Spleen (tissue), 13 donors: ENCODE measurements at places on chromosomes 1 and 21.
A peak's percentile ranks its signal among the peaks of the same experiment; 100 is the strongest.

DNA sequence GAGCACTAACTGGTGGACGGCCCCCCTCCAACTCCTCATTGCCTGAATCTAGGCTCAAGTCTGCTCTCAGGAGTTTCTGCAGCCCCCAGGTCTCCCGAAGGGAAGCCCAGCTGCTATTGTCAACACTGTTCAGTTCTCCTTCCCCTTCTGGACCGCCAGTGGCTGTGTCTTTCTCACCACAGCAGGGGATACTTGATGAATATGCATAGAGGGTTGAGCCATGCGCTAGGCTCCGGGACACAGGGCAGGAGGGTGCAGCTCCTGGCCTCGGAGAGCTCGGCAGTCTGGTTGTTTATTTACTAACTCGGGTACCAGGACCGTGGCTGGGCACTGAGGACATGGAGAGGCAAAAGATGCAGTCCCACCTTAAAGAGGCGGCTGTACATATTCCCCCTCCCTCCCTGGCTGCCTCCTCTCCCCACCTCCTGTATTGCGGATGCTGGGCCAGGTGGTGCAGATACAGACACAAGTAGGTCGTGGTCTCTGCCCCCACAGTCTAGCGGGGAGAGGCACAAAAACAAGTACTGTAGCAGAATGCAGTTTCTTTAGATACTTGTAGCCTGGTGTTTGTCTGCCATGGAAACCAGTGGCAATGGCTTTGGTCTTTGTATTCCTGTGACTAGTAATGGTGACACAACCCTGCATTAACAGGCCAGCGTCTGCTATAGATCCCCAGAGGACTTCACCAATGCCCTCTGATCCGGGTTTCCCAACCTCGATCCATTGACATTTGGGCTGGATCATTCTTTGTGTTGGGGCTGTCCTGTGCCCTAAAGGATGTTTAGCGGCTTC lies 26.2 kb downstream of the ARHGEF10L start:
- DNase-seq = no peak

GRCh38 chr1:64983110-64983509 lies 16.8 kb upstream of the JAK1 start:
- DNase-seq = no peak

- no peak for DNase-seq
Measured at GRCh38 chr1:198523182-198523950, 17.1 kb downstream of the ATP6V1G3 start.

- peak; percentile 76 for DNase-seq
Measured at GRCh38 chr1:203480525-203481084, 5.0 kb downstream of the PRELP start.

- DNase-seq = peak; percentile 87
Measured at GRCh38 chr21:45347712-45348499, 57.1 kb upstream of the COL18A1 start.

DNA sequence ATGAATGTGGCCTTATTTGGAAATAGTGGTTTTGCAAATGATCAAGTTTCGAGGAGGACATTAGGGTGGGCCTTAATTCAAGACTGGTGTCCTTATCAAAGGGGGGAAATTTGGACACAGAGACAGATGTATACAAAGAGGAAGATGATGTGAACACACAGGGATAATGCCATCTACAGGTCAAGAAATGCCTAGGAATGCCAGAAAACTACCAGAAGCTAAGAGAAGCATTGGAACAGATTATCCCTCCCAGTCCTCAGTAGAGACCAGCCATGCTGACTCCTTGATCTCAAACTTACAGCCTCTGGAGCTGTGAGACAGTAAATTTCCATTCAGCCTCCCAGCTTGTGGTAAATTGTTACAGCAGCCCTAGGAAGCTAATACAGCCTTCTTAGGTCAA lies 151.4 kb downstream of the PTGER3 start:
- no peak for DNase-seq

GRCh38 chr1:66599346-66599745 lies 65.4 kb downstream of the SGIP1 start:
- no peak for DNase-seq

DNA sequence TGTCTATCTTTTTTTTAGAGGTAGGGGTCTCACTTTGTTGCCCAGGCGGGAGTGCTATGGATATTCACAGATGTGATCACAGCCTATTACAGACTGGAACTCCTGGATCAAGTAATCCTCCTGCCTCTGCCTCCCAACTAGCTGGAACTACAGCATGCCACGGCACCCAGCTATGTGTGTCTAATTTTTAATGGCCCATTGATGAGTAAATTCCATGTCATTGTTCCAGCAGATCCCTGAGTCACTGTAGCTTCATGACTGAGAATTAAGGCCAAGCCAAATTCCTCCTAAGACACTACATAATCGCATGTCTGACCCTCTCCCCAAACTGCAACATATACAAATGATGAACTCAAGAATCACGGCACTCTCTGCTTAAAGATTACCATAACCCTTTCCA lies 84.2 kb upstream of the RGS2 start:
- no peak for DNase-seq

DNA sequence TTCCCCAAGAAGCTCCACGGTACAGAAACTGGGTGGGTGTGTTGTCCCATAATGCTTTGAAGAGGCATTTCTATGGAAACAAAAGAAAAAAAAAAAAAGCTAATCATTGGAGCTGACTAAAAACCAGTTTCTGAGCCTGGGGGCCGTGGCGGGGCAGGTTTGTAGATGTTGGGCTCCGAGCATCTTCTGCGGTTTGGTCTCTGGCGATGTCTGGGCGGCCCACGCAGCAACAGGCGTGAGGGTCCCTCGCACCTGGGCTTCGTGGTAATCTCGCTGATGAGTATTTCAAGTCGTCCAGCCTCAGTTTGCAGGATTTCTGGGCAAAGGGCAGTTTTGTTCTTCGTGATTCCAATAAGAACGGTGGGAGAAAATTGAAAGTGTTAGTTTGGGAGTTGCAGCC lies 6.8 kb downstream of the TP73 start:
- DNase-seq = no peak

DNA sequence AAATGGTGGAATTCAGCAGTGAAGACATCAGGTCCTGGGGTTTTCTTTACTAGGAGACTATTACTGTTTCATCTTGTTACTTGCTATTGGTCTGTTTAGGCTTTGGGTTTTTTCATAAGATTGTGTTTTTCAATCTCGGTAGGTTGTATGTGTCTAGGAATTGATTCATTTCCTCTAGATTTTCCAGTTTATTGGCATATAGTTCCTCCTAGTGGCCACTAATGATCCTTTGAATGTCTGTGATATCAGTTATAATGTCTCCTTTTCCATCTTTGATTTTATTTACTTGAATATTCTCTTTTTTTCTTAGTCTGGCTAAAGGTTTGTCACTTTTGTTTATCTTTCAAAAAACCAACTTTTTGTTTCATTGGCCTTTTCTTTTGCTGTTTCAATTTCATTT lies 233.0 kb downstream of the RWDD3 start:
- no peak for DNase-seq

DNA sequence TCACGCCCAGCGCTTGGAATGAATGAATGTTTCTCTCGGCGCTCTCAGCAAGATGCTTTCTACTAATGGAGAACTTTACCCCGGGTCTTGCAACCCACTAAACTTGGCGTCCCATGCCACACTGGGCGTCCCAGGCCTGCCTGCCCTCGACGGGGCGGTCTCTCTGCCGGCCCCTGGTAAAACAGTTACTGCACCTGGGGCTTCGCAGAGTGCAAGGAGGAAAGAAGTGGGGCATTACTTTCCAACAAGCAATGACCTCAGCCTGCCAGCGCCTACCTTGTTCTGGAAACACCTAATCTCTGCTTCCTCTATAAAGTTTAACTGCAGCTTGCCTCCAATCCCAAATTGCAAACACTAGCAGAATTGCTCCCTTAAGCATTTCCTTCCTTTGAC lies 27.8 kb upstream of the NFIA start:
- DNase-seq = no peak

- no peak for DNase-seq
Measured at GRCh38 chr1:170215072-170215885, 69.5 kb downstream of the NTMT2 start.

GRCh38 chr1:206850401-206850800 lies 15.0 kb upstream of the IL20 start:
- no peak for DNase-seq

- DNase-seq = no peak
Measured at GRCh38 chr21:44291936-44292811, 6.5 kb downstream of the AIRE start.

DNA sequence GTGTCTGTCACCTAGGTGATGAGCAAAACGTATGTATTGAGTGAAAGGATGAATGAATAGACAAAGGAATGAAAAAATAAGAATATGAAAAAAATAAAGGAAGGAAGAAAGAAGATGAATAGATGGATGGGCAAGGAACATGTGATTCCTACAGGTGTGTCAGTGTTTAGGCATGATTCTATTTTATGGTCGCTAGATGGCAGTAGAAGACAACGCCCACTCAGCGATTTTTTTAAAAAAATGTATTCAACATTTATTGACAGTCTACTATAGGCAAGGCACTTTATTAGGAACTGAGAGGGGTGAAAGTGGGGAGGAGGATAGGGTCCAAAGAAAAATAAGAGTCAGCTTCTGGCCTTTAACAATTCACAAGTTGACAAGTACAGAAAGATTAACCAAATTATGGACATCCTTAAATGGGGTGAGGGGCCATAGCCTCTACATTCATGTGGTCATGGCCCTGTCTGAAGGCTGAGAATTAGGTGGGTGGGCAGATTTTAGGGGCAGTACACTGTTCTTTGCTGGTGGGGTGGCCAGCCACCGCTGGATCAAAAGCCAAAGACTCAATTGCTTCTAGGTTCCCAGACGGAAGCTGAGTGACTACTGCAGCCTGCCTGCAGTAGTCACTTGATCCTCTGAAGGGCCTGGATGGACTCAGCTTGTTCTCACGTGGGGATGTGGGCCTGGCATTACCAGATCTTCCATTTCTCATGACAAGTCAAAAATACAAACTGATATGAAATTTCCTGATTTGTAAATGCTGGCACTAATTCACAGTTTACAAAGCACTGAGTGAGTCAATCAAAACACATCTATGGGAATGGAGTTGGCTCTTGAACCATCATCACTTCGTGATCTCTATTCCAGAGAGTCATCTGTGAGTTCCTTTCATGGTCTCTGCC lies 83.9 kb downstream of the FASLG start:
- DNase-seq = no peak

- no peak for DNase-seq
Measured at GRCh38 chr1:224380003-224380402, 23.3 kb downstream of the CNIH4 start.

DNA sequence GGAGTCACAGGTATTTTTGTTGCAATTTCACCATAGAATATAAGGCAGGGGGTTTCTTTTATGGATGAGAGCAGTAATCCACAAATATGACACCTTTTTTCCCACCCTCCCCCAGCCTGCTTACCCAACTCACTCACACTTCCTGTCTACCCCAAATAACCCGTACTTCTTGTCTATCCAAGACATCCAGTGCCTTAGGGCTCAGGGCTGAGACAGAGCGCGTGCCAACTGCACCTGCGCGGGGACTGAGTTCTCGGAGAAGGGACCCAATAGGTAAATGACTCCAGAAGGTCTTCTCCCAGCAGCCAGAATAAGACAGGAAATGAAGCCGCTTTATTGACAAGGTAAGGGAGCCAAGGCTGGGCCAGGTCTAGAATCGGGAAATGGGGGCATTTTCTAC lies 369.1 kb downstream of the SIPA1L2 start:
- no peak for DNase-seq

DNA sequence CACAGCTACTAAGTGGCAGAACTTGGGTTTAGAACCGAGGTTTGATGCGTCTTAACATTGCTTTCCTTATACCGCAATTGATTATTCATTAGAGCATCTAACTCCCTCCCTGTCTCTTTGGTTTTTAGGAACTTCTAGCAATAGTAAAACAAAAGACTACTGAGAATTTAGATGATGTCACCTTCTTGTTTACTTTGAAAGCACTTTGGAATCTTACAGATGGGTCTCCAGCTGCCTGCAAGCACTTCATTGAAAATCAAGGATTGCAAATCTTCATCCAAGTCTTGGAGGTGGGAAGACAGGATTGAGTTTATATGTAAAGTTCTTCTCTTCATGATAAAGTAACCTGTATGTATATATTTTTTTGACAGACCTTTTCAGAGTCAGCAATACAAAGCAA lies 35.0 kb downstream of the ZYG11A start:
- DNase-seq = no peak

DNA sequence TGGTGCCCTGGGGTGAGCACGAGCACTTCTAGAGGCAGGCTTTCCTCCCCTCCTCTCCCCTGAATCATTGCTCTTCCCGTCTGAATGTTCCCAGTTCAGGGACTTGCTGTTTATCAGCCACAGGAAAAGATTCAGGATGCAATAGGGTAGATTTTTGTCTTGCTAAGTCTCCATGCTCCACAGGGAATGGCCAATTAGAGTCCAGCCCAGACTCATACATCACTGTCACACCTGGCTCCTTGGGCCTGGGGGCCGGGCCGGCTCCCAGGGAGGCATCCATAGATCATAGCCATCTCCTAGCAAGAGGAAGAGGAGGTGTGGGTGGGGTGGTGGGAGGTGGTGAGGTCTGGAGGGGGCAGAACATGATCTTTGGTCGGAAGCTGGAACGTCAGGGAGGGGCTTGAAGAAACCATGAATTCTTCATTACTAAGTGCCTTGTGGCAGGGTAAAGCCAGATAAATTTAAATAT lies 83.4 kb downstream of the LRRN2 start:
- no peak for DNase-seq

- no peak for DNase-seq
Measured at GRCh38 chr21:46457801-46458314, 833 bp upstream of the DIP2A start.

- DNase-seq = no peak
Measured at GRCh38 chr1:36172983-36173382, 17.0 kb downstream of the MAP7D1 start.

GRCh38 chr1:86887479-86888162 lies 26.3 kb downstream of the SELENOF start:
- no peak for DNase-seq

DNA sequence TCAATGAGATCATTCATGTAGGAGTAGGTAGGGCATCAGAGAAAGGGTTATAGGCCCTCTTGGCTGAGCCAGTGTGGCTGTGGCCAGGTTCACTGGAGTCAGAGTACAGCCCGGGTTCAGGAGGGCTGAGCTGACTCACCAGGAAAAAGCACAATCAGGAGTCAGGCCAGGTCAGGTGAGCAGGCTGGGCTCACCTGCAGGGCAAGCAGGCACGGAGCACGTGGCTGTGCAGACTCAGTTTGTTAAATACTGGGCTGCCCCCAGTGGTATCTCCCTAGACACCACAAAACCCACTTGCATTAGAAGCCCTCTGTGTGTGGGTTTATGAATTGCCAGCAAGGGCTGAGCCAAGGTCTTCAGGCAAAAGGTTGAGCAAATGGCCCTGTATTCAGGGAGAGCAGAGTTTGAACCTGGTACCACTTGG lies 122.1 kb upstream of the SERBP1 start:
- no peak for DNase-seq

DNA sequence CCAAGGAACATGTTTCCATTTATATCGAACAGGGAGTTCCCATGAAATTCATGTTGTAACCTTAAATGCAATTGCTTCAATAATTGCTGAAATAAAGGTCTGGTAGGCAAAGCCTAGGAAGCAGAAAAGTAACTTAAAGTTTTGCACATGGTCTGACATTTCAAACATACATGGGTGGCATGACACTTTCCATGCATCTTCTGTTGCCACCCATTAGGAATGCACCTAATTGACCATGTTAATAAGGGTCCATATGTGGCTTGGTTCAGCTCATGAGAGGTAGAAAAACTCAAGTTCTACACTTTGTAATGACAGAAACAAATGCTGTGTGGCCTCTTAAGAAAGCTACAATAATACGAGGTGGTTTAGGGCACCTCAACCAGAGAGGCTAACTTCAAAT lies 72.0 kb upstream of the GORAB start:
- no peak for DNase-seq
